Activated CD4-positive, alpha-beta T cell treated with anti-CD3 and anti-CD28 coated beads for 1 hour (primary cell): ENCODE measurements at places on chromosomes 5 and 9.

DNA sequence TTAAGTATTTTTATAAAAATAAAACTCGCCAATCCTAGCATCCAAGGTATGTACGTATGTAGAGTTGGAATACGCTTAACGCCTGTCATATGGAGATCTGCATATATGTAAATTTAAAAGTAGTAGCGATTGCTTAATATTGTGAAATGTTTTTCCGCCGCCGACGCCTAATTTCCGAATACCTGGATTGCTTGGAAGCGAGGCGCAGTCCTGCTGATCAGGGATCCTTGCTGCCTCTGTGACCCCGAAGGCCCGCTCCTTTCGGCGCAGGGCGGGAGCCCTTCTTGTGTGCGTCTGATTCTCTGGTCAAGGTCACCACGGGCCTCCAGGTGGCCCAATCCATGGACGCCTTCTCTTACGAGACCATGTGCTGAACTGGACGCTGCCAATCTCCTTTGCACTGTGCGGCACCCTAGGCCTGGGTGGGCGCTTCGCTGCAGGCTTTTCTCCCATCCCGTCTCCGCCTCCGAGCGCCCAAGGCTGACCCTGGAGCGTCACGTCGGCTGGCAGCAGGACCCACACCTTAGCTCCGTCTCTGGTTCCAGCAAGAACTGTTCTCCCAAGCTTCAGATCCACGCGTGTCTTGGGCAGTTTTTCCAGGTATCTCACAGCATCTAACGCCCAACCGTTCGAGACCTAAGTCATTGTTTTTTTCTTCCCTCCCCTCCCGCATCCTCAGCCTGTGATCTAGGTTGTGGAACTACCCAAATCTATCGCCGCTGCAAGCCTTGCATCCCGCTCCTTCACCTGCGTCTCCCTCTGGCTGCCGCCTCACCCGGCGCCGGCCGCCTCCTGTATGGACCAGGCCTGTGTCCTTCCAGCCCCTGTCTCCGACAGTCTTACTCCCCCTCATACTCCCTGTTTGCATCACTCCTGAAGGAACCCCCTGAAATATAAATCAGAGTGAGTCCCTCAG, 3.6 kb upstream of the TRIM41 start:
- DNase-seq: no peak

- DNase-seq: no peak
Observed at GRCh38 chr5:43773478-43773844, 170.5 kb downstream of the NNT start.

DNA sequence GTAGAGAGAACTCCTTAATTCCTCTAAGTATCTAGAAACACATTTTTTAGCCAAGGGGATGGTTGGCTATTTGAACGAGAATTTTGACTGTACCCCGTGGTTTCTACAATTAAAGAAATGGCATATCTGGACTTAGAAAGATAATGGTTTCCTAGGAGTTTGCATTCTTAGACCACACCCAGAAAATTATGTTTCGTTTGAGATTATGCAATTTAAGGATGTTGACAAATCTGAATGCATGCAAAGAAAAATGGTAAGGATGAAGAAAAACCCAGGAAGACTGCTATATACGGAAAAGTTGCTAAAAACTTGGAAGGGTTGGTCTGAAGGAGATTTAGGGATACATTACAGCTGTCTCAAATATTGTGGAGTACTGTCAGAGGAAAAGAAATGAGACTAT, 538.5 kb upstream of the WWC1 start:
- no peak for DNase-seq

- DNase-seq: no peak
Observed at GRCh38 chr5:66643387-66643786, 47.2 kb downstream of the MAST4 start.

GRCh38 chr5:131996210-131997025, 15.0 kb downstream of the ACSL6 start:
- no peak for DNase-seq

- DNase-seq: no peak
Observed at GRCh38 chr9:16100537-16101091, 547.8 kb downstream of the CCDC171 start.

- no peak for DNase-seq
Observed at GRCh38 chr5:95836544-95836943, 14.0 kb upstream of the GLRX start.

GRCh38 chr5:109739741-109740728, 50.3 kb downstream of the MAN2A1 start:
- no peak for DNase-seq

DNA sequence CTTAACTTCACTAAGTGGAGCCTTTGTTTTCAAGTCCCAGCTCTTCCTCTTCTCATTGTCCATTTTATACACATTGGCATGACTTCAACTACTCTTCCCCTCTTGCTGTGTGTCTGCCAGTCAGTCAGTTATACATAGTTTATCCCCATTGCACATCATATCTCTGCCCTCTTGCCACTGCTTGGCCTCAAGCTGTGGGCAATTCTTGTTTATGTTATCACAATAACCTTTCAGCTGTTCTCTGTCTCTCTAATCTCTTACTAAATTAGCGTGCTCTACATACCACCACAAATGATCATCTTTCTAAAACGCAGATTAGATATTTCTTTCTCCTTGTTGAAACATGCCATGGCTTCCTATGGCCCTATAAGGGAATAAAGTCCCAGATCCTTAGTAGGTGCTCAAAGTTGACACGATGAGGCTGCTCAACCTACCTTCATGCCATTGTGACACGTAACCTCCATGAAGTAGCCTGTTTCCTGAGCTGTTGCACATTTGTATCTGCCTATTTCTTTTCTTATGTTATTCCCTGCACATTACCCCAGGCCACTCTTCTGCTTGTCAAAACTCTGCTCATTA, 239.3 kb downstream of the GAS1 start:
- no peak for DNase-seq

GRCh38 chr9:26356491-26356890, 536.1 kb downstream of the CAAP1 start:
- no peak for DNase-seq

DNA sequence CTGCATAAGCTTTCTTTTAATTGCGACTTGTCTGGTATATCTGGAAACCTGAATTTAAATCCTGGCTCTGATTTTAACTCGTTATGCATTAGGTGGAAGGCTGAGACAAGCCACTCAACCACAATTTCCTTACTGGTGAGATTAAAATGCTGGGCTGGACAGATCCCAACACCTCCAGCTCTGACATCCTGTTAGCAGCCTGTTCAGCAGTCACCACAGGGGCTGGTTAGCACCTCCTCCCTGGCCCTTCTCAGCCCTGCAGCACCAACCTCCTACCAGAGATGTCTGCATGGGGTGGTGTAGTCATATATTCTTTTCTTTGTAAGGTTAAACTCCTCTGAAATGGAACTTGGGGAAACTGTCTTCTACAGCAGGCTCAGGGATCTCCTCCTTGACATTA, 156.5 kb upstream of the NFIL3 start:
- DNase-seq: no peak

DNA sequence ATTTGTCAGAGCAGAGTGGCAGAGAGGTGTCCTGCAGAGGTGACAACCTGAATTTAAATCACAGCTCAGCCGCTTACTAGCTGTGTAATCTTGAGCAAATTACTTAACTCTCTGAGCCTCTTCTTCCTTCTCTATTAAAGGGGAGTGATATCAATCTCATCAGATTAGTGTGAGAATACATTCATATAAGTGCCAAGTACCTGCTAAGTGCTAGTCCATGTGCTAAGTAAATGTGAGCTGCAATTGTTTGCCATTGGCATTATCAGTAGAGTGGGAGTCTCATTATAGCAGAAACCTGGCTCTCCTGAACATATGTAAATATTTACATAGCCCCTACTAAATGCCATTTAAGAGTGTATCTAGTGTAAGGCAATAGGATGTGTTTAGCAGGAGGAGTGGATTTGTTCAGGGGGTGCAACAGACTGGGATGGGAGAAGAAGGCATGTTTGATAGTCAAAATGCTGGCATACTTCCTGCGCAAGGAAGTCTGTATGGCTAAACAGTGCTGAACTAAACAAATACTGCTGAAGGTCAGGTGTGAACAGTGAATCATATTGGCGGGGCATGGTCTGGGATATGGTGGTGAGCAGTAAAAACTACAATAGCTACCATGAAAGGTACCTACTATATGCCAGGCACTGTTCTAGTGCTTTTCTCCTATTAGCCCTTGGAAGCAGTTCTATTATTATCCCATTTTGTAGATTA, 74.5 kb downstream of the F2RL2 start:
- no peak for DNase-seq

DNA sequence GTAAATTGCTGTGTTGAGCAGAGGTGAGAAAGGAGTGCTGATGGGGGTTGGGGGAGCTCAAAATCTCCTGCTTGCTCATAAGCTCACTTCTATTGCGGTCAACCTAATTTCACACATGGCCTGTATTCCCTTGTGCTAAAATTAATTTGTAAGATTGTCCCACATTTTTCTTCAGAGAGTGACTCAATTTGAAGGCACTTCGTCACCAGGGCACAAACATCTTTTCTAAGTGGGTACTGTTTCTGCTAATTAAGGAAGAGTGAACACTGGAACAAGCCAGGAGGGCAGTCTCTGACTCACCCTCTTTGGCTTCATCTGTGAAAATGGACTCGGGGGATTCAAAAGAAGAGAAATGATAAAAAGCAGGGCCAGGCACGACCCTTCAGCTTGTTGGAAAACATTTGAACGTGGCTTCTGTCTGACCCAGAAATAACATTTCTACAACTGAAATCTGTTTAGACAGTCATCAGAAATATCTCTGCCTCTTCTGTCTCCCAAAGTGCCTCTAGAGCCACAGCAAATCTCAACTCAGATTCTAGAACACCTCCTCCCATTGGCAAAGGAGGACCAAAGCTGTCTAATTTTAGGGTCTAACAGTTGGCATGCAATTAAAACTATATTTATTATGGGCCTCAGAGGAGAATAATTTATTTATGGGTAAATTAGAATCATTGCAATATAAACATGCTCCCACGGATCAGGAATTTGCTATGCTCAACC, 49.8 kb downstream of the FEM1C start:
- no peak for DNase-seq
